ENCODE measurements at places on chromosomes 12 and 14. TPM values are rescaled to one million over a fixed set of nuclear protein-coding genes. Genes with fewer than 3 reads are reported as not detected.

Gene SYT1
- 80.9 TPM for total RNA-seq

Gene PLCZ1
- total RNA-seq = not detected

Gene MYF6
- not detected for total RNA-seq

Gene ARHGDIB
- total RNA-seq = 122 TPM

Gene VDR
- total RNA-seq = 0.43 TPM

Gene SYNDIG1L
- not detected for total RNA-seq

Gene TMTC3
- total RNA-seq = 33.6 TPM

Gene RDH16
- total RNA-seq = 0.42 TPM

Gene CLEC1B
- total RNA-seq = not detected

GRCh38 chr12:4116251-4117111 lies 157.1 kb upstream of the CCND2 start:
- H3K27me3 ChIP-seq = peaks cover 30% of the 10 kb centered on the region
- H3K4me3 ChIP-seq = no peak overlapping the region
- H3K4me1 ChIP-seq = no peaks in the 10 kb centered on the region
- H3K36me3 ChIP-seq = no peaks in the 10 kb centered on the region
- no peak for DNase-seq

DNA sequence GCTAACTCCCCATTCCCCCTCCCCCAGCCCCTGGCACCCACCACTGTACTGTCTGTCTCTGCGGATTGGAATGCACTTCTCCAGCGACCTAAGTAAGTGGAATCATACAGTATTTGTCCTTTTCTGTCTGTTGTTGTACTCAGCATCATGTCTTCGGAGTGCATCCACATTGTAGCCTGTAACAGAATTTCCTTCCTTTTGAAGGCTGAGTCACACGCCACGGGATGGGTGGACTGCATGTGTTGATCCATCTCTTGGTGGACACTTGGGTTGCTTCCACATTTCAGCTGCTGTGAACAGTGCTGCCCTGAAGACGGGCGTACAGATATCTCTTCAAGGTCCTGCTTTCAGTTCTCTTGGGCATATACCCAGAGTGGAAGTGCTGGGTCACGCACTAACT lies 34.4 kb downstream of the DDX51 start:
- H3K27me3 ChIP-seq = no peaks in the 10 kb centered on the region
- DNase-seq = no peak

GRCh38 chr14:101458741-101459550 lies 102.3 kb upstream of the DIO3 start:
- H3K4me1 ChIP-seq = no peaks in the 10 kb centered on the region
- no peaks in the 10 kb centered on the region for H3K36me3 ChIP-seq
- peak; percentile 19 for DNase-seq
- peaks cover 72% of the 10 kb centered on the region for H3K27me3 ChIP-seq

- H3K4me3 ChIP-seq = no peak overlapping the region
- H3K4me1 ChIP-seq = no peaks in the 10 kb centered on the region
- H3K27me3 ChIP-seq = no peaks in the 10 kb centered on the region
- DNase-seq = no peak
Observed at GRCh38 chr12:63206494-63206893, 55.5 kb upstream of the AVPR1A start.

- peaks cover 13% of the 10 kb centered on the region for H3K4me1 ChIP-seq
- peaks cover 10% of the 10 kb centered on the region for H3K36me3 ChIP-seq
- no peak overlapping the region for H3K4me3 ChIP-seq
- DNase-seq = no peak
Observed at GRCh38 chr12:19525274-19525673, 86.0 kb downstream of the AEBP2 start.

GRCh38 chr14:101719045-101719645 lies 42.4 kb upstream of the PPP2R5C start:
- no peaks in the 10 kb centered on the region for H3K36me3 ChIP-seq
- no peaks in the 10 kb centered on the region for H3K27me3 ChIP-seq
- no peaks in the 10 kb centered on the region for H3K4me1 ChIP-seq
- no peak overlapping the region for H3K27ac ChIP-seq
- no peak for DNase-seq
- H3K4me3 ChIP-seq = no peak overlapping the region

DNA sequence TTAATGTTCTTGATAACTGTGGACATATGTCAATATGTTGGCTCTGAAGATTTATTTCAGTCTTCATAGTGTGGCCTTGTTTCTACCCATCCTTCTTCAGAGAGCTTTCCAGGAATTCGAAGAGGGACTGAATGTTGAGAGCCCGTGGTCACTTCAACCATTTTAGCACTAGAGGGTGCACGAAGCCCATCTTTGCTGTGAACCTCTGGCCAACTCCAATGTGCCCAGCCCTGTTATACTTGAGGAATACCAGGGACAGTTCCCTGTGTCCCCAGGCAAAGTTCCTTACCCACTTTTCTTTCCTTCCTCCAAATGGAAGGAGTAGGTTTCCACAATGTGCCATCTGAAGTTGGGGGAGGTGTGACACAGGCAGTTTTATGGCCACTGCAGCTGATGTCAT lies 603.5 kb downstream of the RPL10L start:
- no peaks in the 10 kb centered on the region for H3K36me3 ChIP-seq
- no peak overlapping the region for H3K27ac ChIP-seq
- no peaks in the 10 kb centered on the region for H3K4me1 ChIP-seq
- DNase-seq = peak; percentile 15
- H3K4me3 ChIP-seq = no peak overlapping the region

GRCh38 chr12:120132054-120132836 lies 15.7 kb upstream of the RAB35 start:
- peaks cover 96% of the 10 kb centered on the region for H3K36me3 ChIP-seq
- H3K27me3 ChIP-seq = no peaks in the 10 kb centered on the region
- no peak for DNase-seq
- no peak overlapping the region for H3K4me3 ChIP-seq

DNA sequence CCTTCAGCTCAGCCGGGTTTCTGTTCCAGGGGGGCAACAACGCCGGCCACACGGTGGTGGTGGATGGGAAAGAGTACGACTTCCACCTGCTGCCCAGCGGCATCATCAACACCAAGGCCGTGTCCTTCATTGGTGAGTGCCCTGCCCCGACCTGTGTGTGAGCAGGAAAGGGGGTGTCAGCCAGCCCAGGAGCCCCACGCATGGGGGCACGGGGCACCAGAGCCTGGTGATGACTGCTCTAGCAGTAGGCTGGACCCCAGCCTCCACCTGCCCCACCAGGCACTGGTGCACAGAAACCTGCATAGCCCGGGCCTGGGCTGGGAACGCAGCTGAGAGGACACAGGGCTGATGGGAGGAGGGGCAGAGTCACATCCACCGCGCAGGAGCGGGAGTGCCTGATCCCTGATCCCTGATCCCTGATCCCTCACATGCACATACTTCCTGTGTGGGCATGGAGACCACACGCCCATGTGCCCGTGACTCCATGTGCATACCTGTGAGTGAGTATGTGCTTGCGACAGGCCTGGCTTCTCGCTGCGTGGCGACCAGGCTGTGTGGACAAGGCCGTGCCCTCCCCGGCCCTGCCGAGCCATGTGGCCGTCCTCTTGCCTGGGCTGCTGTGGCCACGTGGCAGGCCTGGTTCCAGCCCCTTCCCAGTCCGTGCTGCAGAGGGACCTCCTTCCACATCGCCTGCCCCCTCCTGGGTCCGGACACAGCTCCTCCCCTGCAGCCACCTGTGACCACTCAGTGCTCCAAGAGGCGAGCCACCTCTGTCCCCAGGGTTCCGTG lies 11.2 kb downstream of the ADSS1 start:
- H3K36me3 ChIP-seq = no peaks in the 10 kb centered on the region
- H3K4me3 ChIP-seq = no peak overlapping the region
- H3K4me1 ChIP-seq = no peaks in the 10 kb centered on the region
- DNase-seq = no peak

DNA sequence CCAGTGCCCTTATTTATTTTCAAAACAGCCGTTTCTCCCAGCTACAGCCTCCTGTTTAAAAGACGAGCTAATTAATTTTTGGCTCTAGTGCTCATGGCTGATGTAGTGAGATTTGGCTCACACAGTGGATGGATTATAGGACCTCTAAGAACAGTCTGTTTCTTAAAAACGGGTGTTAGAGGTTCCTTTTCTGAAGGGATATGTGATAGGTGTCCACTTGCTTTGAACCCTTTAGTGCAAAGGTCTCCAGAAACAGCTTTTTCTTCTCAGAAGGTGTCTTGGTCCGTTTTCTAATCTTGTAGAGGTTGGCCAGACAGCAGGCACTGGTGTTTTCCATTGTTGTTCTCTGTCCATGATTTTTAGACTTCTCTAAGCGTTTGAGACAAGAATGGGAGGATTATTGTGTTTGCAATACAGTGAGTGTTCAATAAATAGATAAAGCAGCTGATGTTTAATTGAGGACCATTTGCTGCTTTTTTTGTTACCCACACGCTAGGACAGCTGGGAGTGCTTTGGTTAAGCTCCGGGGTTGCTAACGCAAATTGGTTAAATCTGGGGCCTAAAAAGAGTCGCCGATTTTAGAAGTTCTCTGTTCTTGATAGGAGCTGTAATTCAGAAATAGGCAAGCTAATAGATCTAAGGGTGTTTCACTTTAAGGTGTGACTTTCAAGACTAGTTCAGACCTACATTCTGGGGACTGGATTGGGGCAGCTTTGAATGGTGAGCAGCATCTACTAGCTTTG lies 1.0 kb downstream of the BORCS5 start:
- peak overlapping the region; percentile 72 for H3K4me3 ChIP-seq
- no peaks in the 10 kb centered on the region for H3K36me3 ChIP-seq
- H3K27me3 ChIP-seq = no peaks in the 10 kb centered on the region
- H3K4me1 ChIP-seq = peaks cover 11% of the 10 kb centered on the region
- peak; percentile 66 for DNase-seq

- no peak for DNase-seq
- no peak overlapping the region for H3K27ac ChIP-seq
Observed at GRCh38 chr14:103408491-103409155, 23.4 kb downstream of the MARK3 start.

DNA sequence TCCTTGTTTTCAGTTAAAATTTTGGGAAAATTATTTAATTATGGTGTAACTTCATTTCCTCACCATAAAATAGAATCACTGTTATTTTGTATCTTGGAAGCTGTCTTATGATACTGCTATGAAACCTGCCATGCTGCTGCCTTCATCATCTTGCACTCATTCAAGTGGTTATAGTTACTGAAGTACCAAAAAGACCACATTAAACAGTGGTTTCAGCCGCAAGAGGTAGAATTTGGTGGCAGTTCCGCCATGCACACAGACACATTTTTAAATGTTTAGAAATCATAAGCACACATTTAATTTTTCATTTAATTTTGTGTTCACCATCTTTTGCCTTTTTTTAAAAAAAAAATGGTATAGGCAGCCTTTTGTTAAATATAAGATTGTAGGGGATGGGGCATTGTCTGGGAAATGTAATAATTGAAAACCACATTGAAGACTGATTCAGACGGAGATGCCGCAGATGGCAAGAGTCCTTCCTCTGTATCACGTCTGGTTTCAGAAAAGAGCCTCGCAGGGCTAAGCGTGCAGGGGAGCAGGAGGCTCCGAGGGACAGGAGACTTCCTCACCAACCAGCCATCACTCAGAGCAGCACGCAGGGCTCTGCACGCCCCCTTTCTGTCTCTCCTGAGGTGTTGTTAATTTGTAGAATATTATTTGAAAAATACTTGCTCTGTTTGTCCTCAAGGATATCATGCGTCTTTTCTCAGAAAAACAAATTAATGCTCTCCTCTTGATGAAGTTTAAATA lies 115.2 kb upstream of the PELI2 start:
- H3K27ac ChIP-seq = no peak overlapping the region
- no peak for DNase-seq
- H3K36me3 ChIP-seq = no peaks in the 10 kb centered on the region
- H3K4me3 ChIP-seq = no peak overlapping the region

DNA sequence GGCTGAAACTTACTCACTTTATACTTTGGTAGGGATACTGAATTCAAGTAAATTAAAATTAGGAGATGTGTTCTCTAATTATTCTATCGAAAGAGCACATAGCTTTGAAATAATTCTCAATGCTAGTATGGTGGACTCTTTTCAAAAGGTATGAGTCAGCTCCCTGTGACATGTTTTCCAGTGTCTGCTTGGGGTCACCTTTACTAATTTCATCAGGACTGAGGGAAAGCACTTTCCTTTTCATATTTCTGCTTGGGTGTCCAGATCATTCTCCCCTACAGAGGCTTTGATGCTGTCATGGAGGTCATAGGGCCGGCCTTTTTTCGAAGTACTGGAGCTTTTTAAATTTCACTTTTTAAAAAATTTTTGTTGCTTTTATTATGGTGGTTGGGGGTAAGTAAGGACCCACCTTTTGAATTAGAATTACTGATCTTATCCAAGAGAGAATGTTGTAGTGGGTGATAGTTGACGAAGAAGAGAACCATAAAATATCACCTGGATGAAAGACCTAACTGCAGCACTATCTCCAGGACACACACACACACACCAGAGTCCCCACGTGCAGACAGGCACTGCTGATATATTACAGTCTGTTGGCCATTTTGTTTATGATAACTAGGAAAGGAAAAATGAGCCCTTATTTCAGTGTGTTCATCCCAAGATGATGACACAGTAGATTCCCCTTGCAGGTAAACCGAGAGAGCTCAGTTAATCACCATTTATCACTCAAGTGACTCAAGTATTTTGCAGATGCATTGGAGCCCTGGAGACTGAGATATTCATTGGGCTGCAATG lies 558.6 kb downstream of the DIO2 start:
- no peaks in the 10 kb centered on the region for H3K36me3 ChIP-seq
- no peak for DNase-seq
- H3K27me3 ChIP-seq = no peaks in the 10 kb centered on the region
- H3K4me1 ChIP-seq = no peaks in the 10 kb centered on the region

- no peak overlapping the region for H3K4me3 ChIP-seq
- no peak overlapping the region for H3K27ac ChIP-seq
- H3K4me1 ChIP-seq = no peaks in the 10 kb centered on the region
- DNase-seq = no peak
Observed at GRCh38 chr14:41476526-41476925, 130.2 kb upstream of the LRFN5 start.
